ENCODE measurements at places on chromosomes 1 and 21.

- ATAC-seq = no peak
Measured at GRCh38 chr1:43750083-43750482, 42.7 kb downstream of the ST3GAL3 start.

- no peak for ATAC-seq
Measured at GRCh38 chr1:223214261-223214807, 71.3 kb upstream of the TLR5 start.

GRCh38 chr1:59779949-59780348 lies 34.8 kb upstream of the HOOK1 start:
- ATAC-seq = no peak

- no peak for ATAC-seq
Measured at GRCh38 chr1:192550922-192551534, 24.5 kb upstream of the RGS1 start.

DNA sequence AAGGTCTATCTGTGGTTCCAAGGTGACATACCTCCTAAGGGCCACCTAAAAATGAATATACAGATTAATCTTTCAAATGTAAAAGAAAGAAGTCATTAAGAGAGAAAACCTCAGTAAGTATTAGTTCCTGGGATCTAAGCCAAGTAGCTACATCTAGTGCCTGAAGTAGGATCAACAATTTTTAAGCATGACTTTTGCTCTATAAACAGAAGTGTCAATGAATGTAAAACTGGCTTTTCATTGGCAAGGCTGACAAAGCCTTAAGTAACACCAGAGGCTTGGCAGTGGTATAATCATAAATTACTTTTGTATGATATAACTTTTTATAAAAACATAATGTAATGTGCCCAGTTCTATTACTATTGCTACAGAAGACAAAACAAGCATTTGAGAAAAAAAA lies 12.2 kb upstream of the ACADM start:
- ATAC-seq = peak; percentile 46

DNA sequence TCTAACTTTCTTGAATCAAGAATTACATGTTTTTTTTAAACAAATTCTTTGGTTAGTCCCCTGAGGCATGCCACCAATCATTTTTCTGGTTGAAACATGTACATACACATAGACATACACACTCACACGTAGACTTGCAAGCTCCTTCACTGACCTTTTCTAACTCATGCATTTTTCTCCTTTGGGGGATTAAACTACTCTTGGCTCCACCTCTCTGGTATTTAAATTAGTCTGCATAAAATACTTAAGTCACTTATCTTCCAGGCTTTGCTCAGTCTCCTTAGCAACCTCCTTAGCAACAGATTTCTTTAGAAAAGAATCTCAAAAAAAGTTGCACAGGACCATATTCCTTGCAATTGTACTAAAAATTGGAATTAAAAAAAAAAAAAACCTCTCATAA lies 440.9 kb upstream of the LRRC7 start:
- ATAC-seq = no peak

DNA sequence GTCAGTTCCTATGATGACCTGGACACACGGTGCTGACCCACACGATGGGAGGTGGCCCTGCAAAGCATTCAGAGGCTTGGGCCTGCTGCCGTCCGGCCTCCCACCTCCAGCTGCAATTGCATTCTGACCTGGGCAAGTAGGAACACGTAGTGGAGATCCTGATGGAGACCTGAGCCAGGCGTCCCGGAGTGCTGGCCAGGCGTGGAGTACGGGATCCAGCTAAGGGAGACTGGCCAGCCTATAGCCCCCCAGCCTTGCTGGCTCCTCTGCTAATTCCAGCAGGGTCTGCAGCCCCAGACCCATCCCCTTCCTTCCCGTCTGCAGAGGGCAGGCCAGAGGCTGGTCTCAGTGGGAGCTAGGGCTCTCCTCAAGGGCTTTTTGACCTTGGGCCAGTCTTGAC lies 11.2 kb downstream of the CD46 start:
- ATAC-seq = no peak

- no peak for ATAC-seq
Measured at GRCh38 chr1:115624859-115625258, 16.9 kb upstream of the VANGL1 start.

DNA sequence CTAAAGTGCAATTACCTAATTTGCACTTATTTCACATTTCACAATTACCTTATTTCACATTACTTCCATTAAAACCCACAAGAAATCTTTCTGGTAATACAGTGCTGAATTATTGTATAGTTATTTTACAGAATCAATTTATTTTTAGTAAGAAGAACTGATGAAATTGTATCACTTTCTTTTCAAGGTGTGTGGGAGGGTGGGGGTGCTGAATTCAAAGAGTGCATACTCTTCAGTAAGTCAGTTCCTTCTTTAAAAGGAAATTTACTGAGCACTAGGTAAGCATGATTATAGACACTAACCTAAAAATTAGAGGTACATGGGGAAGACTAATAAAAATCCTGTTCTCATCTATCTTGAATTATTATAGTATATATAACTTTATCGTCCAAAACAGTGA lies 731.6 kb upstream of the ADGRL4 start:
- no peak for ATAC-seq

DNA sequence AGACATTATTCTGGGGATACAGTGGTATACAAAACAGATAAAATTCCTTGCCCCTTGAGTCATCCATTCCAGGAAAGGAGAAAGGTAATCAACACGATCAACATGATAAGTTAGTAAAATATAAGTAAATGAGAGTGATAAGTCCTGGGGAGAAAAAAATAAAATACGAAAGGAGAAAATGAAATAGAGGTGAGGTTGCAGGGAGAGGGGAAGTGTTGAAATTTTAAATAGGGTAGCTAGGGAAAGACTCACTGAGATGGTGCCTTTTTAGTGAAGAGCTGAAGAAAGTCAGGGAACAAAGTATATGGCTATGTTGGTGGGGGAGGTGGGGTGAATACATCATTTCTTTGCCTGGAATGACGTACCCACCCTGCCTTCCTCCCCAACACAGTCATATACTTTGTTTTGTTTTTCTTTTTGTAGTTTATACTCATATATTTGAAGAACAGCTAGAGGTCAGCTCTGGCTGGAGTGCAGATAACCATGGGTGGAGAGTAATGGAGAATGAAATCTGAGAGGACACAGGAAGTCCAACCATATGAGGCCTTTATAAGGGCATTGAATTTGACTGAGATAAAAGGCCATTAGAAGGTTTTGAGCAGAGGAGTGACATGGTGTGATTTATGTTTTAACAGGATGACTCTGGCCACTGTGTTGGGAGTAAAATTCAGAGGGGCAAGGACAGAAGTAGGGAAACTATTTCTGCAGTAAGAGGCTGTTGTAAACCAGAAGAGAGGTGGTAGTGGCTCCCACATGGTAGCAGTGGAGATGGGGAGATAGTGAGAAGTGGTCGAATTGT lies 54.8 kb downstream of the OSBPL9 start:
- no peak for ATAC-seq

DNA sequence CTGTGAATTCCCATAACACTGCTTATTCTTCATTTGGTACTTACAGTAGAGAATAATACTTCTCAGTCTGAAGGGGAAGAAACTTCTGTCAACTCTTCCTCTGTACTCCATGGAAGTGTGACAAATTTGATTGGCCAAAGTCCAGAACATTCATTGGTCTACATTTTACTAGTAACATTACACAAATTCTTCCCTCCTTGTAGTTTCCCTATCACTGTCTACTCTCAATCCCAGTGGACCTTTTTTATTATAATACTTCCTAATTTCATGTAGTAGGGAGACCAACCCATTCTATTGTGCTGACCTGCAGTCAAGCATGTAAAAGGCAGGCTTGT lies 74.7 kb downstream of the ALG6 start:
- no peak for ATAC-seq

GRCh38 chr21:28767523-28767922 lies 225.2 kb downstream of the LTN1 start:
- ATAC-seq = no peak

DNA sequence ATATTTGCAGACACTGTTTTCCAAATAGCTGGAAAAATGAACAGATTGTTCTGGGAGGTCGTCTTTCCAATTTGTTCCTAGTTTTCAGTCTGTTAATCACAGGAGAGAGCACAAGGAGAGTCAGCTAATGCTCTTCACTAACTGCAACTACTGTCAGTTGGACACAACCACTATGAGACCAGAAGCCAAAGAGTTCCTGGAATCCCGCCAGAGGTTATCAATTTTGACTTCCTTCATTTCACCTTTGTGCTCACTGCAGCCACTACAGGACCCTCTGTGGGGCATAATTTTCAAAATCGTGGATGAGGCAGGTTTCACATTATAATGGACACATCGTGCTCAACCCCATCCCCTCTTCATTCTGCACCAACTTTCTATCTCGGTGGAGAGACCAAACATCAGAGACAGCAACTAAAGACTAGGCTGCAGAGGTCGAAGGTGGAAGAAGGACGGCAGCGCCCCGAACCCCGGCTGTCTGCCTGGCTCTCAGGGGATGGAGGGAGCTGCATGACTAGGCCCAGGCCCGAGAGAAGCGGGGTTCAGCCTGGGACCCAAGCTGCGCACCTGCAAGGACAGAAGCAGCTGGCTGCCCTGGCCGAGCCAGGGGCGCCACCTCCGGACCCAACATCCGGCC lies 602 bp downstream of the KIAA0319L start:
- no peak for ATAC-seq

DNA sequence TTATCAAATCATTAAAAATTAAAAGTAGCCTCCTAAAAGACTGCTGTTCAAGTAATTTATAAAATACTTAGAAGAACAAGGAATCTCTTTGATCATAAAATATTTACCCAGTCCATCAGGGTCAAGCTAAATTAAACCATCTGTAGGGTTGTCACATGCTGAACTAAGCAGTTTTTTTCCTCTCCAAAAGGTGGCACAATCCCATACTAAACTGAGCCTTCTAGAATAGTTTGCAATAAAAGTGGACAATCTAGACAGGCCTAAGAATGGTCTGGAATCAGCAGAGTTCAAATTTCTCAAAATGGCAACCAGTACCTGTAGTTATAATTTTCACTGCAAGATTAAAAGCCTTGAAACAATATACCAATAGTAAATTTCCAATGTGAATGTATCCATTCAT lies 194.8 kb downstream of the EIF4G3 start:
- ATAC-seq = no peak

DNA sequence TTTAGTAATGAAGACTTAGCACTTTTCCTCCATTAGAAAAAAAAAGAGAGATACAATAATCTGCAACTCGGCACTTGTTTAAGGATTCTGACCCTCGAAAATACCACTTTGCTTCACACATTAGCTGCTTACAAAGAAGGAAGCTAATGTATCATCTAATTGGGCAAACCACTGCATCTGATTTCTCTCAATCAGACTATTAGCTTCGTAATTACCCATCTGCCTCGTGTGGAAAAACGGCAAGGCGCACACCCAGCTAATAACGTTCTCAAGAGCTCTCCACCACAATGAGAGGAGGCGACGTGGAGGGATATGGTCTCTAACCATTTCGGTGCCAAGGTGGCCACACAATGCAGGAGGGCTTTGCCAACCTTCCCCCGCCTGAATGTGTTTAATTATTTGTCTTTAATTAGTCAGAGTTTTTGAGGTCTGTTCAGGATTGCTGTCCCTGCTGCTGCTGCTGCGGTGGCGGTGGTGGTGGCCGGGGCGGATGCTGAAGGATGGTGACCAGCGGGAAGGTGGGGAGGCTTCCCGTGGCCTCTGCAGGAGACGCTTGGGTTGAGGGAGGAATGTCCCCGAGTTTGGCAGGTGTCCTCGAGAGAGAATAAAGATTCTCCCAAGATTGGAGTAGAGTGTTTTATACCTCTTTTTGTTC lies 374.5 kb downstream of the RPS6KC1 start:
- ATAC-seq = no peak

DNA sequence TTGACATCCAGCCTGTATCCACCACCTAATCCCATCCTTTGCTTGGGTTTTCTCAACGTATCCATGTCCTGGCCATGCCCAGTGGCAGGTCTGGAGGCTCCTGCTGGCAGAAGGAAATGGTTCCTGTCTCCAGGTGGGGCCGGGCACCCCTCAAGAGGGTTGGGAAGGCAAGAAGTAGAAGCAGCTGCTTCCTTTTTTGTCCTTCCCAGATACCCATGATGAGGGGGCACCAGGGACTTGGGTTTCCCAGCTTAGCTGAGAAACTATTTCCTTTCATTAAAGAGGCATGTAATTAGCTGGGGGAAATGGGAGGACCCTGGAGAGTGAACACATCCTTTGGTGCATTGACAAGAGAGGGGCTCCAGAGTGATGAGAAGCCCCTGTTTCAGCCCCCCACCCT lies 21.1 kb upstream of the SLC45A3 start:
- peak; percentile 10 for ATAC-seq

DNA sequence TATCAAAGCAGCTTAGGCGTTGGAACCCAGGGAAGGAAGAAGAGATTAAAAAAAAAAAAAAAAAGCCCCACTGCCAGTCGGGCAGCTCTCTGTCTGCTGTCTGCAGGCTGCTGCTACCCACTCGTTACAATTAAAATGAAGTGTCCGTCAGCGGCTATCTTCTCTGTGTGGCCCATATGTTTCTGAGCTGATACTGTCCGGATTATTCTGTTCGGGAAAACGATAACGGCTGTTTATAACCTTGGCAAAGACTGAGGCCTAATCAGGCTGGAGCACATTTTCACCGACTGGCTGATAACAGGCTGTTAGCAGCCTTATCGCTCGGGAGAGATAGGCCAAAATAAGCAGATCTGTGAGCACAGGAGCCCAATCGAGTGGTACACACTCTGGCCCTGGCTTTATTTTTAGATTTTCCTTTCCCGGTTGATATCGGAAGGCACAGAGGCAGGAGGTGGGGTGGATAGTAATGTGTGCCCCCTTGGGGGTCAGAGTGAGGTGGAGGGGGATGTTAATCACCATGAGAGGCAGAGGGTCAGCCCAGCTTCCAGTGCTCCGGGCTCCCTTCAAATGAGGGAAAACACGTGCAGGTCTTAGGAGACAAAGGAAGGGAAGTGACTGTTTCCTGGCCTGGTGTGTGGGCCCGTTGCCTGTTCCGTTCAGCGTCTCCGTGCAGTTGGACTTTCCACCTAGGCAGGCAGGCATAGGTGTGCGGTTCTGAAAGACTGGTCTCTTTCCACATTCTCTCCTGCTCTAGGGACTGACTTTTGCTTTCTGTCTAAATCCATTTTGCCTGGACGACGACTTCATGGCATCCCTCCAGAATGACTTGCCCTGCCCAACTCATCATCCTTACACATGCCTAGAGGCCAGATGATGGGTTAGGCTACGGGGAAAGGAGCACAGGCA lies 153.4 kb downstream of the PBX1 start:
- ATAC-seq = peak; percentile 58

DNA sequence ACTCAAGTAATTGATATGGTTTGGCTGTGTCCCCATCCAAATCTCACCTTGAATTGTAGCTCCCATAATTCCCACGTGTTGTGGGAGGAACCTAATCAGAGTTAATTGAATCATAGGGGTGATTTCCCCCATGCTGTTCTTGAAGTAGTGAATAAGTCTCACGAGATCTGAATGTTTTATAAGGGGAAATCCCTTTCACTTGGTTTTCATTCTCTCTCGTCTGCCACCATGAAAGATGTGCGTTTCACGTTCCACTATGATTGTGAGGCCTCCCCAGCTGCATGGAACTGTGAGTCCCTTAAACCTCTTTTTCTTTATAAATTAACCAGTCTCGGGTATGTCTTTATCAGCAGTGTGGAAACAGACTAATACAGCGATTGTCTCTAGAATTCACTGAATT lies 135.4 kb downstream of the BACH1 start:
- ATAC-seq = no peak
